Left colon (tissue), 2 donors: ENCODE measurements at places on chromosomes 3 and 15. TPM values are rescaled to one million over a fixed set of nuclear protein-coding genes. Genes with fewer than 3 reads are reported as not detected.
A peak's percentile ranks its signal among the peaks of the same experiment; 100 is the strongest.

GRCh38 chr3:6605227-6605626, 255.7 kb upstream of the GRM7 start:
- no peak for DNase-seq

COL6A5 gene
- total RNA-seq = 0.08 TPM

DNA sequence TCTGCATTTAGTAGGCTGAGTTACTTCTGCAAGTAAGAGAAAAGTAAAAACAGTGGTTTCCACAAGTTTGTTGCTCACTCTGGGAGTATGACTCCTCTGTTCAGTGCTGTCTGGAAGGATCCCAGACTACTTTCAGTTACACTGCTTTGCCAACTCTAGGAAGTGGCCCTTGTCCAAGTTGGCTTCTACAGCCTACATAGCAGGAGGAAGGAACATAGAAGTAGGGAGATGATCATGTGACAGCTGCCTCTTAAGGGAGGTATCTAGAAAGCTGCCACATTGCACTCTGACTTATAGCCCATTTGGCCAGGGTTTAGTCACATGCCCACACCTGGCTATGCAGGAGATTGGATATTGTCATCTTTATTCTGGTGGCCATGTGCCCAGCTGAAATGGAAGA, 298.1 kb downstream of the NSUN3 start:
- DNase-seq = peak; percentile 47

DNA sequence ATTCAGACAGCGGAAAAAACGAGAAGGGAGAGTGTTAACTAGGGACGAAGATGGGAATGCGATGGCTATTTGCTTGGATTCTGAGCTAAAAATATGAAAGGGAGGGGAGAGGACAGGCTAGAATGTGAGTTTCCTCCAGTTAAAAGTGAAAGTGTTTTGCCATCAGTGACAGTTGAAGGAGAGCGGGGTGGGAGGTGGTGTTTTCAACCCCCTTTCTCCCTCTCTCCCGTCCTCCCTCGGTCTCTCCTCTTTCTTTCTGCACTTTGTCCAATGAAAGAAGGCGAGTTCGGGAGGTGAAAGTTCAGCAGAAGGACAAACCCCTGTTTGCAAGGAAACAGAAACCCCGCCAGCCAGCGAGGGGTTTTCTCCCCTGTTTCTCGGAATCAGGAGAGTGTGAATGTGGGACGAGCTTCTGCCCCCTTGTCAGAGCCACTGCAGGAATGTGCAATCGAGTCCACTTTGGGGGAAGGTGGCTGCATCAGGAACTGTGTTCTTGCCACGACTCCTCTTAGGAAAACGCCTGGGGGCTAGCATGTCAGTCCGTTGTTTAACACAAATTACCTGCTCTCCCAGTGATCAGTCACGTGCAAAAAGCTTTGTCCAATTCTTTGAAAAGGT, 975 bp upstream of the FOXP1 start:
- DNase-seq = peak; percentile 57

DNA sequence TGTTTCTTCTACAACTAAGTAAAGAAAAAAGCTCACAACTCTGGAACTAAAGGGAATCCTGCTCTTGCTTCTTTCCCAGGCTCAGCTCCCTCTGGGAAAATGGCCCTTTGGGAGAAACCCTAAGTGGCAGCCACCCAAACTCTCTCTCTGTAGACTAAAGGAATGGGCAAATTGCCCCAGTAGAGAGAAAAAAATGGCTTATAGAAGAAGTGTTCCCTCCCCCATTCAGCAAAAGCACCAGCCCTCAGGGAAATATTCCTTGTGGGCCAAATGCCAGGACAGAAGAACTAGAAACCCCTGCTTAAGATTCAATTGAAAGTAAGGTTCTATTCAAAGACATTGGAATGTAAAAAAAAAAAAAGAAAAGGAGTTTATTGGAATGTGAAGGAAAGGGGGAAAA, 603.7 kb upstream of the ALCAM start:
- DNase-seq = no peak

C3orf20 gene
- total RNA-seq = not detected

DNA sequence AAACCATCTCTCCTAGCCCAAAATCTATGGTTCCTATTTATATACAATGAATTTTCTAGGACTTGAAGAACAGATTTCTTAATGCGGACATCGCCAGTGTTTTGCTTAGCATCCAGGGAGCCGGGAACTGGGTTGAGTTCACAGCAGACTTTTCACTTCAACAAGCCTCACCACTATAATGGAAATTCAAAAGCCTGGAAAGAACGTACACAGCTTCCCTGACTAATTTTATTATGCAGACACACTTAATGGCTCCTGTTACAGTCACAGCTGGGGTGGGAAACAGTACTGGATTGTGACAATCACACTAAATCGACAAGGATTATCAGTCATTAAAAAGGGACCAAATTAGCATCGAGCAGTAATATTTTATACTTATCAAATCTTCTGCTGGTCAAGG, 129.2 kb upstream of the BNIP2 start:
- no peak for DNase-seq

DNA sequence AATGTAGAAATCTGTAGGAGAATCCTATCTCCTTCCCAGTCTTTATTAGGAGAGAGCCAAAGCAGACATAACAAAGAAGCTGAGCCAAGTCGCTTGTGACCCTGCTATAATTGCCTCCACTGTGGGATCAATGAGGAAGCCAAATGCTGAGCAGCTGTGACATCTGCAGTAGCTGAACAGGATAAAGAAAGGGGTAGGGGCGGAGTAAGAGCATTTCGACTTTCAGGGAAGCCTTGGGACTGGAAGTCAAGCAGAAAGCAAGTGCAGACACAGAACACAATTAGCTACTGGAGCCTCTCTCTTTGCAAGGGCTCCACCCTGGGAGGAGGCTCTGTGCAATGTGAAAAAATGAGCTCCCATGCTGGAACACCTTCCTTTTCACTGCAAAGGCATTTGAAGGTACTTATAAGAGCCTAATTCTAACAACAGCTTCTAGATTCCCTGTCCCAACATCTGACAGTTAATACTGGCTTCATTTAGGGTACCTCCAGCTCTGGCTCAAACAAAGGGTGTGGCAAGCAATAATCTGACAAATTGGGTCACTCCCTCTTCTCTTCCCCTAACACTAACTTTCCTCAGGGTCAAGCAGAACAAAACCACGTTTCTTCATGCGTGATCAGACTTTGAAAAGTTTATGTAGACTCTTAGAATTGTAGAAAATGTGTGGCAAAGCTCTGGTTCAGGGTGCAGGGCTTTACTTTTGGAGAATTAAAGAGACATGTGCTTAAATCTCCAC, 166.4 kb downstream of the CADPS start:
- no peak for DNase-seq

DNA sequence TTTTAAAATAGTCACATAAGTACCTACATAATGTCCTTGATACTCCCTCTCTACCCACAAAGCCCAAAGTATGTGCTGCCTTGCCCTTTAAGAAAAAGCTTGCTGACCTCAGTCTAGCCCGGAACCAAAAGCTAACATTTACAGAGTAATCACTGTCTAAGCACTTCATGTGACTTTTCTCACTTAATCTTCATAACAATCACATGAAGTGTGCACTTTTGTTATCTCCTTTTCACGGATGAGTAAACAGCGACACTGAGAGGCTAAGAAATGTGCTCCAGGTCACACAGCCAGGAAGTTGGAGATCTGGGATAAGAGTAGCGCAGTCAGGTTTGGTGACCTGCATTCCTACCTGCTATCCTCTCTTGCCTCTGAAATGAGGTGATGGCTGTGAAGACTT, 194.0 kb downstream of the ITPR1 start:
- DNase-seq = no peak

PROK2 gene
- not detected for total RNA-seq

GRCh38 chr3:72093270-72093991, 308.5 kb upstream of the PROK2 start:
- no peak for DNase-seq

IQSEC1 gene
- 17.2 TPM for total RNA-seq

EBLN2 gene
- total RNA-seq = 3.2 TPM

GRCh38 chr3:192927016-192927415, 9.4 kb upstream of the MB21D2 start:
- no peak for DNase-seq

DNA sequence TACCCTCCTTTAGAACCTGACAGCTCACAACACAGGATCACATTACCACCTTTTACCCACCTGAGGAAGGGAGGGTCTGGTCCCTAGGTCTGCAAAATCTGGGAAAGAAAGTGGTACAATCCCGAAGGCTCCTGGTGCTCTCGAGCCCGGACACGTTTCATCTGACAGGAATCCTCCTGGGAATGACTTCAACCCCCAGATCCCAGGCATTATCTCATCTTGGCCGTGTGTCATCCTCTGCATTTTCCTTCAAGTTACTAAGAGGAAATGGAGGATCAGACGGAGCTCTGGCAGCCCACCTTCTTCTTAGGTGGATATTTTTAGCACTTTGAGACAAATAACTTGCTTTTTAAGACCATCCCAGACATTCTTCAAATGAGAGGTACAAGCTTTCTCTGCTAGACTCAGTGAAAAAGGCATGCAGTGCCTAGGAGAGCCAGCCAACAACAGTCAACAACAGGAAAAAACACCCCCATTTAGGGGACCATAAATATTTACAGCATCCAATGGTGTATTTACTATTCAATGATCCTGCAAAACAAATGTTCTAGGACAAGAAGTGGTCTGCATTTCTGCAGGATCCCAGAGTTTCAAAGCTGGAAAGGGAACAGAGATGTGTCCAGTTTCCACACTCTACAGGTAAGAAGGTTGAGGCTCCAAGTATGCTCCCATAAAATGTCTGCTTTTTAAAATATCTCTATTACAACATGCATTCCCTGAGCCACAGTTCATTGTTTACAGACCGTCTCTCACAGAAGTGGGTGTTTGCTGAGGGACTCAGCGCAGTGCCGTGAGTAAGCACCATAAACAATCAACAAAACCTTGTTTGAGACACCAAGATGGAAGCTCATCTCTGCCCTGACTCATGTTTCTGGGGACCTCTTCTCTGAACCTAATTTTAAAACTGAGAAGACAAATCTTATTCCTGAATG, 38.3 kb upstream of the ARHGEF3 start:
- DNase-seq = no peak

CCR9 gene
- total RNA-seq = 0.12 TPM

DUOXA2 gene
- 1.3 TPM for total RNA-seq

DNA sequence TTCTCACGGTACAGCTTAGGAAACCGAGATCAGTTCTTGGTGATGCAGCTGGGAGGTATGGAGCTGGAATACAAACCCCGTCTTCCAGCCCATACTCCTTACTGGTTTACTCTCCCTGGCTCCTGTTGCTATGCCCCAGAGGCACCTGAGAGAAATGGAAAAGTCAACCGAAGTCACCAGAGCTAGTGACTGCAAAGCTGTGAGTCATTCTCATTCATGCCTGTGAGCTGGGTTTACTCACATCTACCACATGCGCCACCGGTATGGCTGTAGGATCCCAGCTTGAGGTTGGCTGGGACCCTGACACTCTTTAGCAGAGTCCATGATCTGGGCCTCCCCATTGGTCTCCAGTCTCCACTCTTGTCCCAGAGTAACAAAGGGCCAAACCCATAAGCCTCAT, 111.5 kb upstream of the ETV5 start:
- DNase-seq = no peak

DNA sequence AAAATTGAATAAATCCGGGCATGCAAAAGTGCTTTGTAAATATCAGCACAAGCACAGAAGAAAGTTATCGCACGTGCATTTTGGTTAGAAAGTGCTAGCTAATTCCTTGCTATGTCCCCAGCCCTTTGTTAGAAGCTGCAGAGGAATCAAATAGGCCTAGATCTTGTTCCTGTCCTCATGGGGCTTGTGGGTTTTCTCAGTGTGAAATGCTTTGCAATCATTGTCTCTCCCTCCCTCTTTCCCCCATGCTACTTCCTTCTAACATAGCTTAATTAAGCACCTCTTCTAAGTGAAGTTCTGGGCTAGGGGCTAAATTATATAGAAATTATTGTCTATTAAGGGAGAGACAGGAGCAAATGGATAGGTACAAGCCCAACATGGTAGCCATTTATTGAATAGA, 271.7 kb downstream of the RPLP1 start:
- DNase-seq = no peak

FAM3D gene
- 510 TPM for total RNA-seq
